ENCODE measurements at places on chromosomes 1 and 21.

DNA sequence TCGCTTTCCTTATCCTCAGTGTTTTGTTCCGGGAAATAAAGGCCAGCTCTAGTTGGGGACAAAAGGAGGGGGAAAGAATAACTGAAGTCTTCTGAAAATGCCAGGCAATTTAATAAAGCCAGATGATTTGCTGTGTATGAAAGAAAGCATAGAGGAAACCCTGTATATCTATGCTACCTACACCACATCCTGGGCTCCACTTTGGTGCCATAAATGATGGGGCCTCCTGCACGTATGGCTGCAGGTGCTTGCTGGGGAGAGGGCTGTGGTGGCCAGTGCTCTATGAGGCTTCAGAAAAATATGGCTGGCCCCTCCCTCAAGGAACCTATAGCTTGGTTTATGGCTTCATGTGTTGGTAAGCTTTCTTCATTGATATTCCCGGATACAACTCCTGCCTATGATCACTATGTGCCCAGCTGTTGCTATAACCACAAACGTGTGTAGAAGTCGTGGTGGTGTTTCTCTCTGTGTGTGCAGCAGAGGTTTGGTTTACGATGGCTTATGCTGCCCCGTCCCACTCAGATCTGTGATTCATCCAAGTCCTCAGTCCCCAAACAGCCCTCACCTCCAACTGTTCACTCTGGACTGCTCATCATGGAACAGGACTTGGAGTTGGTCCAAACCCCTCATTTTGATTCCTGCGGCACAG is 59.5 kb downstream of the BACE2 start:
- DNase-seq, result no peak

DNA sequence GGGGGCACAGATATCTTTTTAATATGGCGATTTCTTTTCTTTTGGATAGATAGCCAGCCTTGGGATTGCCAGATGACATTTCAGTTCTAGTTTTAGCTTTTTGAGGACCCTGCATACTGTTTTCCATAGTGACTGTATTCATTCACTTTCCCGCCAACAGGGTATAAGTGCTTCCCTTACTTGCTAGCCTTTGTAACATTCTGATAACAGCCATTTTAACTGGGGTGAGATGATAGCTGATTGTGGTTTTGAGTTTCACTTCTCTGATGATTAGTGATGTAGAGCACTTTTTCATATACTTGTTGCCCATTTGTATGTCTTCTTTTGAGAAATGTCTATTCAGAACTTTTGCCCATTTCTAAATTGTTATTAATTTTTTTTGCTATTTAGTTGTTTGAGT is 151.9 kb downstream of the NTPCR start:
- DNase-seq, result no peak

- no peak for DNase-seq
Observed at GRCh38 chr1:39017266-39017665, 8.9 kb upstream of the NDUFS5 start.

GRCh38 chr1:214321705-214322453 is 40.9 kb downstream of the SMYD2 start:
- DNase-seq, result no peak

GRCh38 chr21:15772654-15773053 is 42.9 kb downstream of the USP25 start:
- no peak for DNase-seq

DNA sequence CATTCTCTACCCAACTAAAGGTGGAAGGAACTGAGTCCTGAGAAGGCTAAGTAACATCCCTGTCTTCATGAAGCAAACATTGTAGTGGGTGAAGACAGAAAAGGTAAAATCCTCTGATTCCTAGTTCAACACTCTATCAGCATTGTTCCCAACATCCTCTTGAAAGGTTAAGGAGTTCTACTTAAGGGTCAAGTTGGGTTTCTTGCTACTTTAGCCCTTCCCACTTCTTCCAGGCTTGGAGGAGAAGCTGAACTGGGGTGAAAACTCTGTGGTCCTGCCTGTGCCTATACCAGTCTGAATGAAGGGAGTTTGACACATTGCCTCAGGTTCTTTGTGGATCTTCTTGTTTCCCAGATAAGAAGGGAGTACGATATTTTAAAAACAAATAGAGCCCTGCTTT is 54.1 kb downstream of the ATP2B4 start:
- no peak for DNase-seq

DNA sequence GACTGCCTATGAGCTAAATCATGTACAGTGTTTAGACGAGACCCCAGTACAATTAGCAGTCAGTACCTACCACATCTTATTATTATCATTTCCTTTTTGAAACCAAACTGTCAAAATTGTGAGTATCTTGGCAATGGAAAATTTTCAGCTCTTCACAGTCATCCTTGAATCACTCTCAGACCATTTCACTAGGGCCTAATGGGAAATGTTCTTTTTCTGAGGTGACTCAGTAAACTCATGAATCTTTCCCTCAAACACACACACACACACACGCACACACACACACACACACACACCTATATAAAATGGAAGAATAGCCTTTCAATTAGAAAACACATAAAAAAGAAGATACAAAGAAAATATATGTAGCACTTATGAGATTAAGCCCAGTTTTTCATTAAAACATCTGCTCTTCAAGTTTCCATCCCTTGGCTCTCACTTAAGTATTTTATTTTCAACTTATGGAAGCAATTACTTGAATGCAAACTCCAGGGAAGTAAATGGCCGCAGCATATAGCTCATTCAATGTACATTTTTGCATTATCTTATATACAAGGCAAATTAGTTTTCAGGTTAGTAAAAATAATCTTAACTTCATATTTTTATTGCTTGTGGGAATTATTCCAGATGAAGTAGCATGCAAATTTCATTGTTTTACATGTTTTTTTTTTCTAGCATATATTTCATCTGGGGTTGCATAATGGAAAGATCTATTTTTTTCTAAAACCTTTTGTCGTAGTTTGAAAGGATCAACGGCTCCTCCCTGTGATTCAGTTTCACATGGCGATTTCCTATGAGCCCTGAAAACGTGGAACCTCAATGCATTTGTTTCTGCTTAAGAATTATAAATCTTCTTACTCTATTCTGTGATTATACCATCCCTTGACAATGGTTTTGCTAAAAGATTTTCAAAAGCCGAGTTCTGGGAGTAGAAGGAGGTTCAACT is 46.3 kb upstream of the TMPRSS15 start:
- no peak for DNase-seq

- no peak for DNase-seq
Observed at GRCh38 chr1:88145752-88146151, 538.3 kb upstream of the PKN2 start.

DNA sequence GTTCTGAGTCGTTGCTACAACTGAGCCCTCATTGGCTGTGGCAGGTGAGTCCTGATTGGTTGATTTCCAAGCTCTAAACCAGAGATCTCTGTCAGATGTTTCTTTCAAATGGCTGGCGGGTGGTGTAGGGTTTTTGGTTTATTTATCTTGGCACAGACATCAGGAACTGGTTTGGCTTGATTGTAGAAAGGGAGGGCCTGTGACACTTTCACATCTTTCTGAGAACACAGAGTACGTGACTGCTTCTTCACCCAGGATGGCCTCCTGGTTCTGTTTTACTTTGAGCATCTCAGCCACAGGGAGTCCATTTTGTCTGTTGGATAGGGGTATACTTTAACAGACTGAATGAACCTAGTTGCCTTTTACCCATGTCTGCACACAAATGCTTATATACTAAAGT is 89.4 kb upstream of the GPR52 start:
- DNase-seq, result no peak

GRCh38 chr1:232951180-232951579 is 769 bp downstream of the NTPCR start:
- peak; percentile 48 for DNase-seq
